ENCODE measurements at places on chromosomes 5 and 9.

DNA sequence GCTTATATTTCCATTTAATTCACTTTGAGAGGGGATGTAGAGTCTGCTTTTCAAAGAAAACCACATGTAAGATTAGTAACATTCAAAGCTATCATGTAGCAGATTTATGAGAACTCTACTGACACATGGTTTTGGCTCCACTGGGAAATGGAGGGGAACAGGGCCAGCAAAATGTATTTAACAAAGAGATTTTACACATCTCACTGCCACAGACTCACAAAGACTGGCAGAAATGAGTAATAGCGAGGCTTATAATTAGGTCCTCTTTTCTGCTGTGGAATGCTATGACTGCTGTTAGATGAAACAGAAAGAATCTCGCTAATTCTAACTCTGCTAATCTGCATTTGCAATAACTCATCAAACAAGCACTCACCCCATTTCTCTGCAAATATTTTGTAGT lies 4.5 kb downstream of the DAP start:
- no peak for DNase-seq

GRCh38 chr9:113651896-113652295 lies 188.4 kb downstream of the RGS3 start:
- DNase-seq = no peak

DNA sequence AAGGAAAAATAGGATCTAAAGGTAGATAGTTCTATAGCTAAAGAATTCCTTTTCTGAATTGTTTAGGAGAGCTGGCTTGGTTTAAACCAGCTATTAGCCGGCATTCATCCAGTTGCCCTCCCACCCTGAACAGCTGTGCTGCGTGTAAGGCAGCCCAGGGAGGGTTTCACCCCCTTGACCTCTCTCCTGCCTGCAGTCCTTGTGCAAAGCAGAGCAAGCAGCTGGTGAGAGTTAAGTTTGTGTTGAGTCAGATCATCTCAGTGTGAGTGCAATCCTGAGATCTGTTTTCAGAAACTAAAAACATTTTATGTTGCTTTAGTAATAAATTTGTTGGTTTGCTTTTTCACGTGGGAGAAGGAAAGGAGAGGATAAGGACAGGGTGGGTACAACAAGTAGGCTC lies 13.0 kb downstream of the SLC25A25 start:
- no peak for DNase-seq

DNA sequence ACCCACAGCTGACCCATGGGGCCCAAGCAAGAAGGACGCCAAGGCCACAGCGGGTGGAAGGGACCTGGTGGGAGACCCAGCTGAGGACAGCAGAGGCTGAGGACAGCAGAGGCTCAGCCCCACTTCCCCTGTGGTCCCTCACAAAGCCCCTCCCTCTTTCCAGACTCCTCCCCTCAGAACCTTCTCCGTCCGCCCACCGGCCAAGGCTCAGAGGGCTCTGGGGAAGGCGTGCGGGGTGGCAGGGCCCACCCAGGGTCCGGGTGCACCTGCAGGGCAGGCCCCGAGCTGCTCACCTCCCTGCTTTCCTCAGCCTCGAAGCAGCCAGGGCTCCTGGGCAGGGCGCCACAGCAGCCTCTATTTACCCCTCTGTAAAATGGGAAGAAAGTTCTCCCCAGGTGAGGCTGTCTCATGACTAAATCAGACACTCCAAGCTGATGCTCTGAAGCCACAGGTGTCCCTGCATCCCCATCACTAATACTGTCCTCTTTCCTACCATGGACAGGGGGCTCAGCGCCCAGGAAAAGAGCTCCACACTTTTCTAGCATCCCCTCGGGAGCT lies 137.9 kb upstream of the PPP1R26 start:
- DNase-seq = no peak

DNA sequence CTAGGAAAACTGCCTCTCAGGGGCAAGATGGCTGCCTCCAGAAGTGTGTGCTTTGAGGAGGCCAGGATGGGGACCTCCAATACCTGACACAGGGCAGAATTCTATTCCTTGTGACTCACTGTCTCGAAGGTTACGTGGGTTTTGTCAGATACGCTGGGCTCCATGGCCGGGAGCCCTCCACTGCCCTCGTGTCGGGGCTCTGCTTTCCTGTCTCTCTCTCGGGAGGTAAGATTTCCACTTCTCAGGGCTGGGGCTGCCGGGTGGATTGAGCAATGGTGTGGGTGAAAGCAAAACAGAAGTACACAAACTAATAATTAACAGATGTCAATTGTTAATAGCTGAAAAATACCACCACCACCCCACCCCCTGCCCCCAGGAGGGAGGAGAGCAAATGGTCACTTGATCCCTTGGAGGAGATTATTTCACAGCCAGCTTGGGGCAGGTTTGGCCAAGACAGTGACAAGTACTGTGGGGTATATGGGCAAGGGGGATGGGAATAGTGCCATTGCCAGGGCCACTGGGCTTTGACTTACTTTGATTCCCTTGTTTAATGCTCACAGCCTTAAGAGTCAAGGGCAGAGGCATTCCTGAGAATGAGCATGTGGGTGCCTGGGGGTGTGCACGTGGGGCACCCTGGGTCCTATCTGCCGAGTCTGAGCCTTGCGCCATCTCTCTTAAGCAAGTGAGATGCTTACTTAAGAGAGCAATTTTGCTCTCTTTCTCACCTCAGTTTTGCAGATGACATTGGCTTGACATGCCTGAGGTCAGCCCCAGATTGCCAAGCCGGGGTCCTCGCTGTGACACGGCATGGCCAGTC lies 28.8 kb upstream of the DAB2IP start:
- no peak for DNase-seq

GRCh38 chr9:127237801-127238200 lies 26.8 kb upstream of the GARNL3 start:
- no peak for DNase-seq

GRCh38 chr9:131567910-131568309 lies 22.6 kb downstream of the PRRT1B start:
- no peak for DNase-seq

DNA sequence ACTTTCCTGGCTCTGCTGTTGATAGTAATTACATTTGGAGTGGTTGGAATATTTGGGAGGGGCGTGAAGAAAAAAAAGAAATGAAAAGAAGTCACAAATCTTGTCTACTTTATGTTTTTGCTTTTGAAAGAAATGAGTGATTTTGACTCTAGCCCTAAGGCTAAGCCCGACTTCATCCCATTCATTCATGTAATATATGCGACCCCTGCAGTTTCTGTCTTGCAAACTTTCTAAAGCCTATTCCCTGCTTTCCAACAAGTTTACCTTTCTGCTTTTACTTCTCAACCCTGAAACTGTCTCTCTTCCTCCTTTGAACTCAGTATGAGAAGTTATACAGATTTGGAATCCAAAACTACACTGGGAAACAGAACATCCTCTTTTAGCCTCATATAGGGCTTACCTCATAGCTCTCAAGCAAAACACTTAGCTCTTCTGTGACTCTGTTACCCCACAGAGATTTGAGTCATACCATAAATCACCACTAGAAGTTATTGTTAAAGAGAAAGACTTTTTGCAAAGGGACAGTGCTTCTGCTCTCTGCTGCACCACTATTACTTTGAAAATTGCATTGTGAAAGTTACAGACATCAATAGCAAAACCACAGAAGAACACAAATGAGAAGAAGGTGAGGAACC lies 1.6 kb downstream of the CFAP95 start:
- DNase-seq = peak; percentile 77

GRCh38 chr5:129125819-129126218 lies 31.3 kb downstream of the ISOC1 start:
- DNase-seq = peak; percentile 7

DNA sequence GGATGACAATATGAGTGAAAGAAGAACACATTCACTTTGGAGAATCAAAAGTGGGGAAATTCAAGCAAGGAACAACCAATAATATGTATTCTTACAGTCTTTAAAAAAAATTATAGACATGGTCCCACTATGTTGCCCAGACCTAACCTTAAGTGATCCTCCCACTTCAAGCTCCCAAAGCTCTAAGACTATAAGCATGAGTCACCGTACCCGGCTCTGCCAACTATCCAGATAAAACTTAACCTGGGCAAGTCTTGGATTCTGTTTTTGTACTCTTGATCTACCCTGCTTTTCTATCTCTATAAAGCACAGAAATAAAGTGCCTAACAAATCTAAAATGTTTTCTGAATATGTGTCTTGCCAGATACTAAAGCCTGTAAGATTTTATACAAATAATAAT lies 30.9 kb downstream of the CEMIP2 start:
- no peak for DNase-seq

DNA sequence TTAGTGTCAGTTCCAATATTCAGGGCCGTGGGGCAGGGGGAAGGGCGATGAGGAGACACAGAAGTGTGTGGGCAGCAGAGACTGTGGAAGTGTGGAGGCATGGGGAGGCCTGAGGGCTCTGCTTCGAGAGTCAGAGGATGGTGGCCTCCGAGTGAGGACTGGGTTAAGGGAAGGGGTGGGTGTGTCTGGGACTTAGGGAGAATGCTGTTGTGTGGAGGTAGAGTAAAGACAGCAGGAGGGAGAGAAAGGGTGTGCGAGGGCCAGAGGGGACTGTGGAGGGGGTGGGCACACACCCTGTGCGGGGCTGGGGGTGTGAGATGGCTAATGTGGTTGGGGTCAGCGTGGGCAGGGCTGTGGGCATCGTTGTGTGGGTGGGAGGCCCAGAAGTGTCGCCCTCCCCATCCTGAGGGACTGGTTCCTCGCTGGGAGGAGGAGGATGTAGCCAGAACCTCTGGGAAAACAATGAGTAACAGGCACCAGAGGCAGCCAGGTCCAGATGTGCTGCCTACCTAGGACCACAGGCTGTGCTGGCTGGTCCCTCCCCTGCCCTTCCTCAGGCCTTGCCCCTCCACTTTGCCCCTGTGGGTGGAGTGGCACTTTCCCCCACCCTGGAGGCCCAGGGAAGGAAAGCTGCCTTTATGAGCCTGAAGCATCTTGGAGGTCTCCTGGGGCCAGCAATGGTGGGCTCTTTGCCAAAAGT lies 4.2 kb downstream of the USP20 start:
- no peak for DNase-seq

GRCh38 chr9:134326724-134327601 lies 708 bp downstream of the RXRA start:
- DNase-seq = peak; percentile 18

DNA sequence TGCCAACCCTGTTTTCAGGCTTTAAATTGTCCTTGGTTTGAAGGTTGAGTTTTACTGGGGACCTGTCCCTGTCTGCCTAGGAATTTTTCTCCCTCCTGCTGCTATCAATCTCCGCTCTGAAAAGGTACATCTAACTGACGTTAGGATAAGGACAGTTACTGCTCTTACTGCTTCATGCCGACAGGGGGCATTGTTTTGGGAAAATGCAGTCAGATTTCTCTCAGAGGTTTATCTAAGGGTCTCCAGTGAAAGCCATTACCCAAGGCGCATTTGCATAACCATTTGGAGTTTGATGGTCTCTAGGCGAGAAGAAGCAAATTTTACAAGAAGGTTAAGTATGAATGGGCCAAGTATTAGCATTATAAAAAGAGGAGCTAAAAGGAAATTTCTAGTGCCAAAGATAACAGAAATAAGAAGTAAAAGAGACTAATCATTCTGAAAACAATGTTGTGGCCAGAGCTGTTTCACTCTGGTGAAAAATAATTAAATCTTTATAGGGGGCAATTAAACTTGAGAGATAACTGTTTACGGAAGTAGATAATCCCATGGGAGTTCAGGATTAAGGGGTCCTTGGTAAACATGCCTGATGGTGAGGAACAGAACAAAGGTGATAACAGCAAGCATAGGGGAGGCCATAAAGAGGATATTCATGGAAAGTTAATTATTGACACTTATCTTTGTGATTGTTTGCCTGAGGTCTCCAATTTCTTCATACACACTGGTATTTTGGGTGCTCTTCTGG lies 605.0 kb downstream of the MTRR start:
- no peak for DNase-seq

DNA sequence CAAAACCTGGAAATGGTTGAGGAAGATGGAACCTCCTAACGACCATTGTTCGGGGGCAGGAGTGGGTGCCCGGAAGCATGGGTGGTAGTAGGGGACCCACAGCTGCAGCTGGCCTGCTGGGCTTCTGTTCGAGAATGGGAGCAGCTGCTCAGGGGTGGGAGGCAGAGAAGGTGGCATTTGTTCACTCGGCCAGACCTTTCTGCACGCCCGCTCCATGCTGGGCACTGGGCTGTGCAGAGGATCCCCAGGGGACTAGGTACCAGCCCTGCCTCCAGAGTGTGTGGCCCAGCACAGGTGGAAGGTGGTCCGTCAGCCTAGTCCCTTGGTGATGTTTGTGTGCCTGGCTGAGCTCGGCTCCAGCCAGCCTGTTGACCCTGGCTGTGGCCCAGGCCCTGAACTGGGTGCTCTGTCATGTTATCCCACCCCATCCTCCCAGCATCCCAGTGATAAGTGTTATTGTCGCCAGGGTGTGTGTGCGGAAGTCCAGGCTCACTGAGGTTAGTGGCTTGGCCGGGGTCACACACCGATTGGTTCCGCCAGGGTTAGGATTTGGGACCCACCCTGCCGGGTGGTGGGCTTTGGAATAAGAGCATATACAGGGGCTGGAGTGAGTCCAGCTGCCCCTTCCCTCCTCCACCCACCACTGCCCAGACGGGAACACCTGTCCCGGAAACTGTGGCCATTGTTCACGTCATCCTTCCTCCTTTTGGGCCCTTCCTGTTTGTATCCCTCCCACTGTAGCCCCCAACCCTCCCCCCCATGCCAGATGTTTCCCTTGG lies 4.8 kb downstream of the N4BP3 start:
- DNase-seq = no peak

DNA sequence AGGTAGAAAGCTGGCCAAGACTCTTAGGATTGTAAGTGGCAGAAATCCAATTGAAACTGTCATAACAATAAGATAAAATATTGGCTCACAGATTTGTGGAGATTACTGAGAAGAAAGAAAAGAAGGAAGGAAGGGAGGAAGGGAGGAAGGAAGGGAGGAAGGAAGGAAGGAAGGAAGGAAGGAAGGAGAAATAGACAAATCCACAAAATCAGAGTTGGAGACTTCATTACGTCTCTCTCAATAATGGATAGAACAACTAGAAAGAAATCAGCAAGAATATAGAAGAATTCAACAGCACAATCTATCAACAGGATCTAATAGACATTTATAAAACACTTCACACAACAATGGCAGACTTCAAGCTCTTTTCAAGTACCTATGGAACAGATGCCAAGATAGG lies 17.9 kb upstream of the PAM start:
- no peak for DNase-seq

DNA sequence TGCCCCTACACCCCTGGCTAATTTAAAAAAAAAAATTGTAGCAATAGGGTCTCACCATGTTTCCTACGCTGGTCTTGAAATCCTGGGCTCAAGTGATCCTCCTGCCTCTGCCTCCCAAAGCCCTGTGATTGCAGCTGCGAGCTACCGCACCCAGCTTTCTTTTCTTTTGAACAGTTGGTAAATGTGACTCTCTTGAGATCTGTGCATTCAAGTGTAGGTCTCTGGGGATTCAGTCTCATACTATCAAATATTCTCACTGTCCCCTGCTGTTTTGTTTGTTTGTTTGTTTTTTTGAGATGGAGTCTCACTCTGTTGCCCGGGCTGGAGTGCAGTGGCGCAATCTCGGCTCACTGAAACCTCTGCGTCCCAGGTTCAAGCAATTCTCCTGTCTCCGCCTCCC lies 42.3 kb upstream of the CXXC5 start:
- no peak for DNase-seq

All from inflammatory macrophage treated with lipopolysaccharide for 1 hour (primary cell).